ENCODE measurements at places on chromosomes 16 and 17. TPM values are rescaled to one million over a fixed set of nuclear protein-coding genes. Genes with fewer than 3 reads are reported as not detected.

CES4A gene
- total RNA-seq, result 1.0 TPM

CCL2 gene
- total RNA-seq, result 20.4 TPM

NLRC3 gene
- 0.52 TPM for total RNA-seq

SLC12A3 gene
- total RNA-seq, result not detected

CCL5 gene
- total RNA-seq, result 0.52 TPM

ST6GALNAC1 gene
- not detected for total RNA-seq

TERB1 gene
- not detected for total RNA-seq

XYLT1 gene
- total RNA-seq, result 9.4 TPM

MMP2 gene
- 194 TPM for total RNA-seq

CCL14 gene
- 1.6 TPM for total RNA-seq

TOP3A gene
- 21.9 TPM for total RNA-seq

KRT31 gene
- total RNA-seq, result 3.1 TPM

SLFN14 gene
- 1.0 TPM for total RNA-seq

IGFBP4 gene
- total RNA-seq, result 76.2 TPM

MAP2K6 gene
- total RNA-seq, result 13.6 TPM

RAB26 gene
- total RNA-seq, result not detected

PRR35 gene
- total RNA-seq, result not detected

CXCL16 gene
- 1.6 TPM for total RNA-seq

HOXB8 gene
- total RNA-seq, result not detected

FNDC8 gene
- not detected for total RNA-seq

KIFC3 gene
- total RNA-seq, result 9.9 TPM

ATP1B2 gene
- 1.6 TPM for total RNA-seq

POLR3K gene
- 4.2 TPM for total RNA-seq

KRT33A gene
- not detected for total RNA-seq

KRT32 gene
- not detected for total RNA-seq

KRTAP4-3 gene
- total RNA-seq, result not detected

TOX3 gene
- 0.52 TPM for total RNA-seq

Measured in skeletal muscle tissue (tissue), 5 donors.